ENCODE measurements at places on chromosomes 3 and 15.

DNA sequence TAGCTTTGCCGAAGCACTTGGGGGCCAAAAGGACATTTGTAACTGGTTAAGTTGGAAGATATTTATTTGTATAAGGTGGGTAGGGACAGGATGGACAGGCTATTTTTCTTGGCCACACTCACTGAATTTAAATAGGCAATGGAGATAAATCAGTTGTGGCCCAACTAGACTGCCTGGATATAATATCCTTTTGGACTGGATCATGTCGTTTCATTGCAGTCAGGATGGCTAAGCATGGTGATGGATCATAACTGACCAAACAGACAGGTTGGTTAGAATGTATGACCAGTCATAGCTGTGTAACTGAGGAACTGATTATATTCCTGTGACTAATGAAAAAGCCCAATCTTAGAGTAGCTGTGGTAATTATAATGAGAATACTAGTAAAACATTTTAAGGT, 284.0 kb downstream of the LPP start:
- no peak overlapping the region for H3K4me3 ChIP-seq
- no peak for DNase-seq
- no peak overlapping the region for H3K27ac ChIP-seq
- peaks cover 13% of the 10 kb centered on the region for H3K4me1 ChIP-seq
- peaks cover 3% of the 10 kb centered on the region for H3K36me3 ChIP-seq
- H3K27me3 ChIP-seq: no peaks in the 10 kb centered on the region

DNA sequence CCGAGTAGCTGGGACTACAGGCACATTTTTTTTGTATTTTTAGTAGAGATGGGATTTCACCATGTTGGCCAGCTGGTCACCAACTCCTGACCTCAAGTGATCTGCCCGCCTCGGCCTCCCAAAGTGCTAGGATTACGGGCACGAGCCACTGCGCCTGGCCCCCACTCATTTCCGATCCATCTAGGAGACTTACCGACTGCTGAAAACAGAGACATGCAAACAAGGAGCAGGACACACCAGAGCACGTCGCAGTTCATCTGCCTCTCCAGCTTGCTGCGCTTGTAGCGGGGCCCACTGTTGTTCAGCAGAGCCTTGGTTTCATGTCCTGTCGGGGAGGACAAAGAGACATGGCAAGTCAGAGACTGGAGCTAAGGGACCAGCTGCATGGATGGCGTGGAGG, 137.4 kb downstream of the ATP10A start:
- no peak for DNase-seq
- no peaks in the 10 kb centered on the region for H3K27me3 ChIP-seq
- H3K27ac ChIP-seq: no peak overlapping the region
- no peak overlapping the region for H3K4me3 ChIP-seq
- H3K4me1 ChIP-seq: no peaks in the 10 kb centered on the region
- H3K36me3 ChIP-seq: no peaks in the 10 kb centered on the region

- peaks cover 6% of the 10 kb centered on the region for H3K27me3 ChIP-seq
- no peak for DNase-seq
- no peak overlapping the region for H3K27ac ChIP-seq
- H3K36me3 ChIP-seq: no peaks in the 10 kb centered on the region
These were observed 58.7 kb downstream of the EFCAB12 start for GRCh38 chr3:129369711-129370110.

GRCh38 chr3:42829628-42830436, 20.6 kb downstream of the ACKR2 start:
- H3K27ac ChIP-seq: no peak overlapping the region
- no peaks in the 10 kb centered on the region for H3K27me3 ChIP-seq
- H3K36me3 ChIP-seq: no peaks in the 10 kb centered on the region
- no peak overlapping the region for H3K4me3 ChIP-seq

DNA sequence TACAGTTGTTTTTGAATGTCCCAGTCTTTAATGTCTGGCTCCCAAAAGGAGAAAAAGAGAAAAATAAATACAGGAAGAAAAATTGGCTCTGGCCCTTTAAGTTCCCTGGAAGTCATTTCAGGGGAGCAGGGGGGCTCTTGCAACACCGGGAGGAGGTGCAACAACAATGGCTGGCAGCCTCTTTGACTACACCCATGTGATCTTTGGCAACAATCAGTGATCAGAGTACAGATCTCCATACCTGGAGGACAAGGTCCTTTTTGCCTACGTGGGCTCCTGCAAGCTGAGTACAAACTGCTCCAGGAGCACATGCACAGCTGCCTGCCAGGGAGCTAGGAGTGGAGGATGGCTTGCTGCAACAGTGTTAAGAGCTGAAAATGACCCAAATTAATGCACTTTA, 63.9 kb downstream of the GLCE start:
- H3K36me3 ChIP-seq: peaks cover 11% of the 10 kb centered on the region
- no peaks in the 10 kb centered on the region for H3K27me3 ChIP-seq
- no peak overlapping the region for H3K4me3 ChIP-seq
- no peak overlapping the region for H3K27ac ChIP-seq
- no peak for DNase-seq

GRCh38 chr3:11549580-11550140, 94.1 kb downstream of the VGLL4 start:
- no peak overlapping the region for H3K4me3 ChIP-seq
- peak overlapping the region; percentile 82 for H3K27ac ChIP-seq
- no peak for DNase-seq

Data from progenitor cell of endocrine pancreas (in vitro differentiated cells).